ENCODE measurements at places on chromosomes 7 and 10.

- DNase-seq = peak; percentile 19
These were observed 5.4 kb downstream of the SFR1 start for GRCh38 chr10:104127411-104127810.

DNA sequence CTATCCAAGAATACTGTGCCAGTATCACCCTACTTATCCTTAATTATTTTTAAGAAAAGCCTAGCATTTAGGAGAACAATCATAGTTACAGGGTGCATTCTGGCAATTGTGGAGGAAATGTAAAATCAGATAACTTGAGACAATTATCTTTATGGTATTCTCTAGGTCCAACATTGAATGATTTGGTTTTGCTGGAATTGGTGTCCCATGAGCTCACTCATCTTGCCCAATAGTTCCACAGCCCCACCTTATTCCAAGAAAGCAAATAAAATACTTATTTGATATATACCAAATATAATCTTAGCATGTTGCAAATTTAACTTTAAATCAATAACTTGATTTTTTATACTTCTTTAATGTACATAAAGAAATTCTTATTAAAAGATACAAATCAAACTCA is 65.3 kb downstream of the DGKB start:
- DNase-seq = no peak

DNA sequence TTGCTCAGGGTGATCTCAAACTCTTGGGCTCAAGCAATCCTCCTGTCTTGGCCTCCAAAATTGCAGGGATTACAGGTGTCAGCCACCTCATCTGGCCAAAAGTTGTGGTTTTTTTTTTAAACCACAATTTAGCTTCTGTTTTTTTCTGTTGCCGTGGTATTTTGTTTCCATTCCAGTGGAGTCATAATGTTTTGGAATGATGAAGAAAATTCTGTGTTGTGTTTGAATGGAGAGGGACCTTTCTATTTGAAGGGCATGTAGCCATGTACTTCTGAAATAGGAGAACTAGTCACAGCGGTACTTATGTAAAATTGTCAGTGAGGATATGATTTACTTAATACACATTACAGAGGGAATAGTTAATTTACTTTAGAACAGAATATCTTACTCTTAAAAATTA is 201.3 kb downstream of the ARL4A start:
- no peak for DNase-seq

DNA sequence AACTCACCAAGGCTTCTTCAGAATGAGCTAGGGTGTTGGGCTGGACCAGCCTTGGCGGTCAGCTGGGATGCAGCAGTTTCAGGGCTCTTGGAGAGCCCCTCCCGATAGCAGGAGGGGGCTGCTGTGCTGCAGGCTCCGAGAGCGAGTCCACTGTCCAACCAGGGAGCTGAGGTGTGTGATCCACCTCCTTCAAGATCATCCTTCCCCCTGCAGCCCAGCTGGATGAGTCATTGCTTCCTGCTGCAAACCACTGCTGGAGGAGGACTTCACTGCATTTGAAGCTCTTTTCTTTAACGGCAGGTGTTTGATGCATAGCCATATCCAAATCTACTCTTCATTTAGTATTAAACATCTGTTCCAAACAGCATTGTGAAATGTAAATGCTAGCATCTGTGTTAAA is 54.2 kb upstream of the EBF3 start:
- no peak for DNase-seq

GRCh38 chr10:127012769-127013152 is 107.5 kb downstream of the DOCK1 start:
- peak; percentile 9 for DNase-seq

- DNase-seq = no peak
These were observed 637 bp downstream of the MICU1 start for GRCh38 chr10:72625276-72625607.

GRCh38 chr10:71351628-71352319 is 32.7 kb downstream of the SLC29A3 start:
- no peak for DNase-seq

DNA sequence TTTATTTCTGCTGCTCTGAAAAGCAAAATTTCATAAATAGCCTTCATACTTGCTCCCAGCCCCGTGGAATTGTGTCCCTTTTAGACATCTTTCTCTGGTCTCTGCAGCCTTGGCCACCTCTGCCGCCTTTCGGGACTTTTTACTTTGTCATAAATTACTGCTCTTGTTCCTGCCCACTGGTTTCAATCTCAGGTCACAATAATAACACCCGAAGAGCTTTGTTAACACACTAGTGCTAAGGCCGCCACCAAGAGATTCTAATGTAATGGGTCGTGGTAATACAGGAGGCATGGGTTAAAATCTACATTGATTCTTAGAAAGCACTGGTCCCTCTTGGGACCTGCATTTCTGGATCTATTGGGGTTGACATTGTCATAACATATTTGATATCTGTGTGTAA is 276.0 kb upstream of the VWC2 start:
- DNase-seq = no peak

- no peak for DNase-seq
These were observed 493.4 kb upstream of the ZMIZ1 start for GRCh38 chr10:78575400-78575799.

- no peak for DNase-seq
These were observed 26.8 kb upstream of the TM9SF3 start for GRCh38 chr10:96613576-96613975.

- DNase-seq = no peak
These were observed 18.6 kb upstream of the ASCC1 start for GRCh38 chr10:72234560-72235095.

DNA sequence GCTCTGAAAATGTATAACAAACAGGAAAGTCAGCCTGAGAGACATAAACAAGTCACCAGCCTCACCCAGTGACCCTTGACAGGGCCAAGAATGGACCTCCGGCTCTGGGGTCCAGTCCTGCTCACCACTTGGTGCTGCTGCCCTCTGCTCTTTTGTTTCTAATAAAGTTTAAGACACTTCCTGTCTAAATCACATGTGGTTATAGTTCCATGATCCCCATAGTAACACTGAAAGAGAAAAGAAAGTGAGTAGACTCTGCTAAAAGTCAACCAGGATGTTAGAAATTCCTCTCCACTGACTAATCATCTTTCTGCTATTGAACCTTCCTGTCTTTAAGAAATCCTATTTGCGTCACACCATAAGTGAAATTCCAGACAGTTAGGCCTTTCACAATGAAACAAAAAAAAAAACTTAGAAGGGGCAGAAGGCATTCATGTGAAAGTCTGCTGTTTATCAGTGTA is 179.2 kb upstream of the BET1 start:
- DNase-seq = no peak

DNA sequence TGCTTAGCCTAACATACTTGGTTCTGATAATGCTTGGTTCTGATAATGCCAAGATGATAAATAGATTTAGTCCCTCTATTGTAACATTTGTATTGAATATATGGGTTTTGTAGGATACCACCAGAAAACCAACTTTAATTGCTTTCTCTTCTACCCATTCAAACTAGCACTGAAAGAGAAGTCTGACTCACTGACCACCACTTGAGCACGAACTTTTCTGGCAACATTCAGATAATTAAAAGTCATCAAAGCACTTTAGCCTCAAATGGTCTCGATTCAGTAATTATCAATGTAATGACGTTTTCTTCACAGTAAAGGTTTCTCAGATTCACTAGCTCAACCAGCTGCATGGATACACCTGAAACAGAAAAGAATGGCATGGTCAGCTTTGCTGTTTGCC is 63.0 kb downstream of the HDAC9 start:
- DNase-seq = no peak

DNA sequence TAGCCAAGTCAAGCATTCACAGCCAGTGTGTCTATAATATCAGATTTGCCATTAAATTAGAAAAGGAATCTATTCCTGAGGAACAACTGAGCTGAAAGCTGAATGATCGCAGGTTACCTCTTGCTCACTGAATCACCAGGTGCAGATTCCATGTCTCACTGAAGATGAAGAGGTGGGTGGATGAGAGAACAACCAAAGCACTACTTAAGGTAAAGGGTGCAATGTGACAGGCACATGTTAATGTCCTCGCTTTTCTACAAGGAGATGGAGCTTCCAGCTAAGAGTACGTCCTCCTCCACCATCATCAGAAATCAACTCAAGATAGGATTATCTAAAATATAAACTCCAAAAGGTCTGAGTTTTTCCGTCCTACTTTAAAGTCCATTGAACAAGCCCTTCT is 4.6 kb downstream of the SORCS1 start:
- no peak for DNase-seq

DNA sequence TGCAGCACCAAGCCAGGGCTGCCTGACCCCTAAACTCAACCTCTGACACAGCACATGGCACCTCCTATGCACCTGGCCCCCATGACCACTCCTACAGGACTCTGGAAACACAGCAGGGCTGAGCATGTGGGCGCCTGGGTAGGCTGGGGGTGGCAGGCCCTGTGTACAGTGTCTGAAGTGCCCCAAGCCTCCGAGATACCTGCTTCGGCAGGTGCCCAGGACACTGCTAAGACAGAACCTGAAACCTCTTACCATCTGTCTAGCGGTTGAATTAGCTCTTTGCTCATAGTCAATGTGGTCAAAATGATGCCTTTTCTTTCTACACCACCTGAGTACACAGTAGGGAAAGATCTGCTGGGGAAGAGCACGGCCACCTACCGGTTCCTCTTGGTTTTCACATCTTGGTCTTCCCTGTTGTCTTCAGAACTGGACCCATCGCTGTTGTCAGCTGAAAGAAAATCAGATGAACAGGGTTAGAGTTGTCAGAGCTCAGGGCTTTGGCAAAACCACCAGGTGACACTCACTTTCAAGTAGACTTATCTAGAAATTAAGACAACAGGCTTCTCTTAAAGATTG is 177.4 kb downstream of the TCERG1L start:
- no peak for DNase-seq

GRCh38 chr7:1234049-1234880 is 1.6 kb downstream of the UNCX start:
- DNase-seq = no peak

- no peak for DNase-seq
These were observed 71.7 kb downstream of the HYCC1 start for GRCh38 chr7:22942191-22942590.

DNA sequence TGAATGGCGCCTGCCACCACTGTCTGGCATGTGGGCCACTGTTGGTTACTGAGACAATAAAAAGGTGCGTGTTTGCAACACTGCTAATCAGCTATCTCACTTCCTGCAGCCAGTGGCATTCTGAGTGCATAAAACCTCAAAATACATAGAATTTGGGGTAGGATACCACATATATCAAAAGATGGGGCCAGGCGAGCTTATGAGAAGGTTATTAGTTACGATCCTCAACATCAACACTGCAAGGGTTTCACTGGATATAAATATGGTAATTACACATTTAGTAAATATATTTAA is 200.2 kb downstream of the WDR37 start:
- no peak for DNase-seq

DNA sequence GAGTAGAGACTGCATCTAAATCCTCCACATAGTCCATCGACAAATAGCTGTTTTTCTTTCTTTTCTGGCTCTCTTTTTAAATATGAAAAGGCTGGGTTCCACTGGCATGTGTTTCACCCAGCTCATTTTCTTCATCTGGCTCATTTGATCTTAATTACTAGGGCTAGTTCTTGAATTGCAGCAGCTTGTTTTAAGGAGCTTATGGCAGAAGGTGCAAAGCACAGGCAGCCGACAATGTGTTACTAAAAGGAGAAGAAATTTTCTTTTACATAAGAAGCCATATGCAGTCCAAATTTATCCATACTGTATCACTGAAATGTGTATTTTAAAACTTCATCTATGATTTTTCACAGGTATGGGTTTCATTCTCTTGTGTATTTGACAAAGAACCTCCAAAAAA is 205.6 kb upstream of the PTER start:
- DNase-seq = no peak

DNA sequence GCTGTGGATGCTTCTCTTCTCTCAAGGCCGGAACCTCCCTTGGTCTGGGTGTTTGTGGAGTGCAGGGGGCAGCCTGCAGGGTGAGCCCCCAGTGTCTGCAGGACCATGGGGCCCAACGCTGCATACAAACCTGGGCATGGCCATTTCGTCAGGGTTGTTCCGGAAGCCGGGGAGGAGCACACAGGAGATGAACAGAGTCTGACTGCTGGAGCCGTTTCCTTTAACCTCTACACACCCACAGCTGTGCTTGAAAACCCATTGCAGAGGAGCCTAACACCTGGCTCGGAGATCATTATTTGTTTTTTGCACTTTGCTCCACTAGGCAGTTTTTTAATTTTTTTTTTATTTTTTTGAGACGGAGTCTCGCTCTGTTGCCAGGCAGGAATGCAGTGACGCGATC is 167.6 kb upstream of the INSYN2A start:
- DNase-seq = no peak

DNA sequence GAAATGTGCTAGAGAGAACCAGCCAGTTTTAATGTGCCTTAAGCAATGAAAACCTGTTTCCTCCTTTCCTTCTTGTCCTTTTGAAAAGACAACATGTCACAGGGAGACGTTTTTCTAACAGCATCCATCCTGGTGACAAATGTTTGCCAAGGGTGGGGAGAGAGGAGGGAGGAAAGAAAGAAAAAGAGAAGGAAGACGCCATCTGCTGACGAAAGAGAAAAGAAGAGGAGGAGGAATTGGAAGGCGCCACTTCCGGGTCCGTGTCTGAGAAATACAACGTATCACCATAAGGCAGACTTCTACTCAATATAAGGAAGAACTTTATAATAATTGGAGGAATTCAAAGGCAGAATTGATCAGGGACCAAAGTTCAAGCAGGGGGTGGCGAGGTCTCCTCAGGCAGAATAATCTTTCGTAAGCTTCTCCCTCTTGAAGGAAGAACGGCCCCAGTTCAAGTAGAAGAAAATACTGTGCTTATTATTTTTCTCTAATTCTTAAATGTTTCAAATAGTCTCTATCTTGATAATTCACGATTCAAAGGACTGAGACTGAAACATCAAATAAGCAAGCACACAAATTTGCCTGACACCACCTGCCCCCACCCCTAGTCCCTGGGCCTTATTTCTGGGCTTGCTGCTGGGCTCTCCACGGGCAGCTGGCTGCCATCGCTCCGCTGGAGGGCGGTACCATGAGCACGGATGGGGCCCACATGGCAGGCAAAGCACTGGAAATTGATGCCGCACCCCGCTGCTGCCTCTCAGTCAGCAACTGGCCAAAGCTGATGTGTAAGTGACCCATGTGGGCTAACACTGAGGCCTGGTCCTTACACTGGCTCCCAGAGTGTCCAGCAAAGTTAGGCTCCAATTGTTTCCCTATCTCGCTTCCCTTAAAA is 273.7 kb upstream of the KLF14 start:
- DNase-seq = peak; percentile 23

DNA sequence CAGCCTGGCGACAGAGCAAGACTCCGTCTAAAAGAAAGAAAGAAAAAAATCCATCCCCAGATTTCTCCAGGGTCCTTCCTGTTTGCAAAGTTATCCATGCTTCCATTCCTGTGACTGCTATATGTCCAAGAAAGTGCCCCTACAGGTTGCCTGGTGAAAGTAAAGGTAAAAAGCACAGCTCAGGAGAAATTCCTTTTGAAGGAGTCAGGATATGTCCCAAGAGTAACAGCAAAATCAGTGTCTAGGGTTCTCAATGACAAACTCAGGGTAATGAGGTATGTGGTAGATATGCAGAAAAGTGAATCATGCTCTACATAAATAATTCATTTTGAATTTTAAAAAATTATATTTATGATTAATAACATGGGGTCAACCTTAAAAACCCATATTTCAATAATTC is 91.5 kb downstream of the CTTNBP2 start:
- no peak for DNase-seq

All from NCI-H1105 (cell line).